SK-N-MC (cell line): ENCODE measurements at places on chromosomes 7 and 10.

DNA sequence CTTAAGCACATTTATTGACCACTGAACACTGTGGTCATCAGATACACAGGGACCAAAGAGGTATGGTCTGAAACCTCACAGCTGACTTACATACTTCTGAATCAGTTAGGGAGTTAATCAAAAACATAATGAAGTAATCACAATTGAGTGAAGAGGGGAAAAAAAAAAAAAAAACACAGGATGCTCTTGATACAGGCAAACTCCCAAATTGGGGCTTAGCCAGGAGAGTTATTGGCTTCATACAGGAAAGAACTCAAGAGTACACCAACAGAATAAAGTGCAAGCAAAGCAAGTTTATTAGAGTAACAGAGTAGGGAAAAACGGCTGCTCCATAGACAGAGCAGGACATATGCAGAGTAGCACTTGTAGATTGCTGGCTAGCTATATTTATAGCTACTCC is 917.0 kb downstream of the CNTNAP2 start:
- DNase-seq, result no peak

GRCh38 chr7:147182874-147183273 is 1066.3 kb downstream of the CNTNAP2 start:
- DNase-seq, result no peak

DNA sequence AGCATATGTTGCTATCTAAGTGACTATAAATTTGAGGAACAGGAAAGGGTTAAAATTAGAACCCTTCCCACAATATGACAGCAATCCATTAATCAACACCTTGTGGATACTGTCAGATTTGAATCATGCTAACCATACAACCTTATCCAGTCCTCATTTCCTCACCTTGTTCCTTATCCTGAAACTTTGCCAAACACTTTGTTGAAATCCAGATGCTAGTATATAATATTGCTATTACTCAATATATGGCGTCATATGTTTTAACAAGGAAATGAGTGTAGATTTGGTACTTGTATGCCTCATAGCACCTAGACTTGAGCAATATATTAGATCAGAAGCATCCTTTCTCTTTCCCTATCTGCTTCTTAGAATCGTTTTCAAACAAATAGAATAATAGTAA is 66.3 kb upstream of the SLC25A13 start:
- DNase-seq, result no peak

- no peak for DNase-seq
Observed at GRCh38 chr7:272108-272615, 17.8 kb upstream of the FOXL3 start.

DNA sequence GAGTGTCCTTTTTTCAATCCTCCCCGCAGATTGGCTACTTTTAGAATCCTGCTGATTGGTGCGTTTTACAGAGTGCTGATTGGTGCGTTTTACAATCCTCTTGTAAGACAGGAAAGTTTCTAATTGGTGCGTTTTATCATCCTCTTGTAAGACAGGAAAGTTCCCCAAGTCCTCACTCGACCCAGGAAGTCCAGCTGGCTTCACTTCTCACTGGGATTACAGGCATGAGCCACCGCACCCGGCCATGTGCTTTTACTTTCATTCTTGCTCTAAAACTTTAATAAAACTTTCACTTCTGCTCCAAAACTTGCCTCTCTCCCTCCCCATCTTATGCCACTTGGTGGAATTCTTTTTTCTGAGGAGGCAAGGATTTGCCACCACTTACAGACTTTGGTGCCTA is 17.0 kb upstream of the WAPL start:
- no peak for DNase-seq

- DNase-seq, result no peak
Observed at GRCh38 chr7:132436121-132436520, 140.1 kb downstream of the PLXNA4 start.

DNA sequence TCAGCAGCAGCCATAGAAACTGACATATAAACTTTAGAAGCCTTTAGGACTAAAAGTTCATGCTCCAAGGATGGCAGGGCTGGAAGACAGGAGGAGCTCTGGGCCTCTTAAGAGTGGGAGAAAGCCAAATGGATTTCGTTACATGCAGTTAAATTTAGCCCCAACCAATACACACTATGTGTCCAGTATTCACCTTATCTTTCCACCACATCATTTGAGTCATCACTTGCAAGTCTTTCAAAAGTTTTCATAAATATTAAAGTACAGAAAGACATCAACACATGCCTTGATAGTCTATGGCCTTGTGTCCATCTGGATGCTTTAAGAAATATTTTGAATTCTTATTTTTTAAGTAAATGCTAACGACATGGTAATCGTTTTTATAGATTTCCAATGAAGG is 392.4 kb upstream of the LRRN3 start:
- no peak for DNase-seq

GRCh38 chr10:55024713-55025112 is 223.7 kb upstream of the PCDH15 start:
- DNase-seq, result peak; percentile 18

- DNase-seq, result no peak
Observed at GRCh38 chr7:19522486-19522885, 186.4 kb downstream of the POLR1F start.

- DNase-seq, result no peak
Observed at GRCh38 chr7:117619681-117620080, 139.9 kb downstream of the CFTR start.

- no peak for DNase-seq
Observed at GRCh38 chr7:112714917-112715316, 75.3 kb downstream of the TMEM168 start.

DNA sequence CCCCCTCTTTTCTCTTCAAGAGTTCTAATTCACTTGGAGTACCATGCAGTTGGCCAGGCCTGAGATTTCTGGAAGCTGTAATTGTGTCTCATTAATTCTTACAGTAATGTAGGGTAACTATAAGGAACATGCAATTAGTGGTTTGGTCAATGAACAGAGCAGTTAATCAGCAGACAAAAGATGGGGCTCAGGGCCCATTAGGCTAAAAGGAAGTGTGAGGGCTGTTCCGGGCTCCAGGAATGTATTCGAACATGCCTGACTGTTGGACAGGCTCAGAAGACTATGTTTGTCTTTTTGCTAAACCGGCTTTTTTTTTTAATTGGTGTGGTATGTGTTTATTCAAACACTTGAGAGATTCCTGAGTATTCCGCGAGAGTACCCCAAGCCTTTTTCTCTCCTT is 42.5 kb upstream of the FZD8 start:
- DNase-seq, result no peak

- no peak for DNase-seq
Observed at GRCh38 chr7:125098377-125098970, 168.8 kb upstream of the POT1 start.

DNA sequence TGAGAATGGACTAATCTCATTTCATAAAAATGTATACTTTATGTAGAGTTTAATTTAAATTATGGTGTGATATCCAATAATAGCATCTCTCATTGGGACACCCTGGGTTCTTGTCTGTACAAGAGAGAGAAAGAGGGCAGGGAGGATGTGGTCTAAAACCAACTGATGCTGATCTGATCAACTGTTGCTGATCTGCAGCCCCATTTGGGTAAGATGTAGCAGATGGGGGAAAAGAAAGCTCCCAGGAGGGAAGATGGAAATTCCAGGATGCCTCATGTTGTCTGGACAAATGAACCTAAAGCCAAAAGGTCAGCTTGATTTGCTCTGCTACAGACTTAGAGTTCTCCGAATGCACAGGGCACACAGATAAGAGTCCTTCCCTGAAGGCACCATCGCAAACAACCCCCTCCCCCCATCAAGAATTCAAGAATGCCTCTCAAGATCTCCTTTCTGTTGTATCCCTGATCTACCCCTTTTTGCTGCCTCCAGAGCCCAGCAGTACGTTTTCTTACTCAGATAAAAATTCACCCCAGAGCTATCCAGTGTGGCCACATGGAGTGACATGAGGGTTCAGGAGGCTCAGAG is 171.4 kb upstream of the INHBA start:
- DNase-seq, result no peak

DNA sequence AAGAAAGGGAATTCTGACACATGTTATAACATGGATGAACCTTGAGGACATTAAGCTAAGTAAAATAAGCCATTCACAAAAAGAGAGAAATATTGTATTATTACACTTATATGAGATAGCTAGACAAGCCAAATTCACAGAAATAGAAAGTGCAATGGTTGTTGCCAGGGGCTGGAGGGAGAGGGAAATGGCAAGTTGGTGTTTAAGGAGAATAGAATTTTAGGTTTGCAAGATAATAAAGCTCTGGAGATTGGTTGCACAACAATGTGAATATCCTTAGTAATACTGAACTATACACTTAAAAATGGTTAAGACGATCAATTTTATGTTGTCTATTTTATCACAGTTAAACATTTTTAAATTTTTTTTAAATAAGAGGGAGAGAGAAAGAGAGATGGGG is 25.0 kb upstream of the ADD3 start:
- no peak for DNase-seq

- no peak for DNase-seq
Observed at GRCh38 chr7:130322615-130323014, 22.0 kb upstream of the CPA5 start.

- no peak for DNase-seq
Observed at GRCh38 chr10:34135515-34135914, 679.6 kb downstream of the PARD3 start.

DNA sequence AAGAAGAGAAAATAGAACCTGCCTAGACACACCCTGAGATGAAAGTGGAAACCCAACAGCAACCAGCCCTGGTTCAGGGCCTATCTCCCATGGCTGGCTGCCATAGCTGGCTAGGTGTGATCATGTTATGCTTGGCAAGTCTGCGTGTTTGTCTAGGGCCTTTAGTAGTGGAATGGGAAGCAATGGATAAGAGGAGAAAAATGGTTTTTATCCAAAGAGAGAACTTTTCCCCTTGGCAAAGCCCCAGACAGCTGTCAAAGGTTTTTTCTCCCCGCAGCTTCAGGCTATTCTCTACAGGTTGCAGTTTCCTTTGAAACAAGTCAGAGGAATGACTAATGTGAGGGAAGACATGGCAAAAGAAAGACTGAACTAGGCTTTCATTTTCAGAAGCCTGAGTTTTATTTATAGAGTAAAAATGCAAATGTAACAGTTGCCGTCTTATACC is 161.5 kb downstream of the SEMA3D start:
- no peak for DNase-seq

DNA sequence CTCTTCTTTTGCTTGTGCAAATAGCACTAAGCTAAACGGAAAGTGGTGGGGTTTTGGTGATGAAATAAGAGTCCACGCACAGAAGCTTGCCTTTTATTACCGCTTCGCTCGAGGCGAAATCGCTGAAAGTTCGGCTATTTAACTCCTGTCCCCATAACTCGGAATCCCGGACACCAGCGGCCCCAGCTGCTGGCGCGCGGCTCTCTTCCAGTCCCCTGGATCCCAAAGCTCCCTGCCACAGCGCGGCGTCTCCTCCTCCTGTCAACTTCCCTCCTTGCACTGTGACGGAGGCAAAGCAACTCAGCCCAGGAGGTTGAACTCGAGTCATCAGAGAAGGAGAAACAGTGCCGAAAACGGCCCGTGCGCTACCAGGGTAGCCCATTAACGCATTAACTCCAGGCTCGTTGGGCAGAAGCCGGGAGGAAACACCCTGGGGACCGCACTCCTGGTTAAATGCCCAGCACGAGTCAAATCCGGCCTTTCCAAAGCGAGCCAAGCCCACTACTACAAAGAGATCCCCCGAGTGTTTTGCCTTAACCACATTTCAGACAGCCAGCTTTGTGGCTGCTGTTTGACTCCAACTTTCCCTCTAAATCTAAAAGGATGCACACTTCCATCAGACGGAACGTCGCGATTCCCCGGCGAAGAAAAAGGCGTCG is 1.3 kb downstream of the SEMA3D start:
- no peak for DNase-seq

DNA sequence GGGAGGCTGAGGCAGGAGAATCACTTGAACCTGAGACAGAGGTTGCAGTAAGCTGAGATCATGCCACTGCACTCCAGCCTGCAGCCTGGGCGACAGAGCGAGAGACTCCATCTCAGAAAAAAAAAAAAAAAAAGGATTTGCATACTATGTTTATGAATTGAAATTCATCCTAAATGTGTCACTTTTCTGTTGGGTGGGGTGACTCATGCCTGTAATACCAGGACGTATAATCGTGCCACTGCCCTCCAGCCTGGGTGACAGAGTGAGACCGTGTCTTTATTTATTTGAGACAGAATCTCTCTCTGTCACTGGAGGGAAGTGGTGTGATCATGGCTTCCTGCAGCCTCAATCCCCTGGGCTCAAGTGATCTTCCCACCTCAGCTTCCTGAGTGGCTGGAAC is 5.8 kb downstream of the ZNF212 start:
- DNase-seq, result no peak

- DNase-seq, result peak; percentile 69
Observed at GRCh38 chr7:104980841-104981671, 32.9 kb upstream of the KMT2E start.

DNA sequence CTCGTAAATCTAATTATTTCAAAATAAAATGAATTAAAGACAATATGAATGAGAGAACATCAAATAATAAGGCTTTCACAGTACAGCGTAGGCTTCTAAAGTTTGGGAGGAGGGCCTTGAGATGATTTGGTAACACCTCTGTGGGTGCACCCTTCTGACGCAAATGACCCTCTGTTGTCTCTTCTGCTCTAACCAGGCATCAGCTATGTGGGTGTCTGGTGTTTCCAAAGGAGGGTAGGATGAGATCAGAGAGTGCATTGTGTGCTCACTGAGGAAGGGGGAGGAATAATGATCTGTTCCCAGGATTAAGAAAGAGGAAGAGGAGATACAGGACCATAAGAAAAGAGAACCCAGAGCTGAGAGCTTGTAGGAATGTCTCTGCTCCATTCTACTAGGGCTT is 420.4 kb downstream of the SDK1 start:
- DNase-seq, result no peak

- no peak for DNase-seq
Observed at GRCh38 chr10:58840840-58841435, 328.3 kb downstream of the BICC1 start.

GRCh38 chr10:66813122-66813521 is 112.7 kb upstream of the LRRTM3 start:
- no peak for DNase-seq

- DNase-seq, result no peak
Observed at GRCh38 chr10:35172146-35172545, 45.5 kb downstream of the CREM start.

DNA sequence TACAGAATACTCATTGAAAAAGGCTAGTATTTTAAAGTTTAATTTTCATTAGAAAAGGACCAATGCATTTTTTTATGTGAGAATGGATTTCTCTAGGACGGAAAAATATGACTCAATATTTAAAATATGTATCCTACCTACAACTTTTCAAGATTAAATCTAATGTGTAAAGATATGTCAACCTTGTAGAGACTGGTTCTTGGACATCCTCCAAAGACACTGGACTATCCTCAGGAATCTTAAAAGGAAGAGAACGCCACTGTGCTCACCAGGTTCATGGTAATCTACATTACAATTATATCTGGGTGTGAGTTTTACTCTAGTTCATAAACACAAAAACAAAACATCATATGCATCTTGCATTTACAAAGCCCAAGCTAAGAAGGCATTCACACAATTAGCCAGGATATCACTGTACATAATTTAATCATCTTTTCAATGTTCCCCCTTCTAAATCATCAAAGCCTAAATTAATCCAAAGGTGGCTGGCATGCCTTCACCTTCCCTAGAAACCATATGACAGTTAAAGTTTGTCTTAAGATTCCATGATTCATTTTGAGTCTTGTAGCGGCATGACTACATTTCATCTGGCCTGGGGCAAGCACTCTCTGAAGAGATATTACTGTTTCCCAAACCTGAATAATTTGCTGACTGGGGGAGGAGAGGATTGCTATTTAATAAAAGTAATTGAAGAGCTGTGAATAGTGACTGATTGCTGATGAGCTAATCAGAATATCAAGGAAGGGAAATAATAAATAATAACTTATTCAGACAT is 12.0 kb downstream of the SGCE start:
- no peak for DNase-seq

- DNase-seq, result no peak
Observed at GRCh38 chr7:137950967-137951366, 50.9 kb downstream of the CREB3L2 start.
